HCT116 (cell line): ENCODE measurements at places on chromosomes 2 and 18. TPM values are rescaled to one million over a fixed set of nuclear protein-coding genes. Genes with fewer than 3 reads are reported as not detected.

Gene SOX11
- 0.02 TPM for total RNA-seq

Gene TMEM247
- not detected for total RNA-seq

Gene SERPINB3
- not detected for total RNA-seq

Gene FAM124B
- not detected for total RNA-seq

Gene ATP8B1
- total RNA-seq = 15.9 TPM

Gene TGFBRAP1
- total RNA-seq = 18.3 TPM

Gene TSPYL6
- total RNA-seq = not detected

Gene CCBE1
- total RNA-seq = 0.84 TPM

- H3K27ac ChIP-seq = no peak overlapping the region
- no peak for DNase-seq
- no peak overlapping the region for H3K4me3 ChIP-seq
- no peaks in the 10 kb centered on the region for H3K4me1 ChIP-seq
- H3K27me3 ChIP-seq = no peaks in the 10 kb centered on the region
Measured at GRCh38 chr2:32591669-32592463, 36.0 kb upstream of the TTC27 start.

DNA sequence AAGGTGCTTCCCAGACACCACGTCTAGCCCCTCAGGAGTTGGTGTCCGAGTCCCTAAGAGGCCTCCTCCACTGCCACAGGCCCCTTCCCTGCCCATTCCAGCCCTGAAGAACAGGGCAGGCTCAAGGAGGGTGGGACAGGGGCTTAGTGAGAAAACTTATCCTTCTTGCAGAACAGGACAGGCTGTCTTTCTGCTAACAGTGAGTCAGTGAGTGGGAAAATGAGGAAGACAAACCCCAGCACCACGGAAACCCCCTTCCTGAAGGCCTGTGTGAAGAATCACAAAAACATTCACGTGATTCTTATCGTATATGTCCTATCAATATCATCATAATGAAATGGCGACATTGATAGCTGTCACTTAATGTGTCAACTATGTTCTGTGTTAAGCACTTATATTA is 9.8 kb downstream of the FZD7 start:
- H3K27ac ChIP-seq = no peak overlapping the region
- no peaks in the 10 kb centered on the region for H3K27me3 ChIP-seq
- no peaks in the 10 kb centered on the region for H3K36me3 ChIP-seq
- peaks cover 14% of the 10 kb centered on the region for H3K4me1 ChIP-seq
- no peak overlapping the region for H3K4me3 ChIP-seq

- DNase-seq = no peak
- H3K4me1 ChIP-seq = no peaks in the 10 kb centered on the region
- H3K36me3 ChIP-seq = no peaks in the 10 kb centered on the region
Measured at GRCh38 chr2:178747767-178748166, 59.5 kb downstream of the TTN start.

DNA sequence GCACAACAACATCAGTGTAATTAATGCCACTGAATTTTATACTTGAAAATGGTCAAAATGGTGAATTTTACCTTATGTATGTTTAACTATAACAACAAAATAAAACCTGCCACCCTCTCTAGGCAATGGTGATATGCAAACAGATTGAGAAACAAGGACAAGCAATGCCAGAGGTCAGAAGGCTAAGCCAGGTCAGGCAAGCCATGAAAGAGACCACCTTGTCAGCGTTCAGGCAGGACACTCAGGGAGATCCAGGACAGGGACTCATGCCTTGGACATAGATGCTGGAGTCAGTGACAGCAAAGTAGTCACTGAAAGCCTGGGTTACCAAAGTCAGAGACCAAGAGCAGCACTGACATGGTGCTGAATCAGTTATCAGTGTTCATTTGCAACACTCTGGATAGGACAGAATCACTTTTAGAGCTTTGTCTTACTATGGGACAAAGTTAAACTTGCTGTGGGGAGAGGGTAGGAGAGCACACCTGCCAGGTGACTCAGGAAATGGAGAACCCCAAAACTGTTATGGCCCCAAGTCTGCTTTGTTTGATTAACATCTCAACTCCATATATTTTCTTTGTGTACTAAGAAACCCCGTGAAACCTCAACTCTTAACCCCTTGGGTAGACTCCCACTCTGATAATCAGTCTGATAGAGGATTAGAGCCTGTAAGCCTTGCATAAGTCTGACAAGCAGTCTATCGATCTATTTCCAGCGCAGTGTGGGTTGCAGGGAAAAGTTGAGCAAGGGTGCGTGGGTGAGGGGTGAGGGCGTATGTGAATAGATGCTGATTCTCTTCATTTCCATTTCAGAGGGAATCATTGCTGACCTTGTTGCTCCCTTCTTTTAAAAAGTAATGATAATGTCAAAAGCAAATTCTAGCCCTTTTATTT is 48.7 kb upstream of the ZNF385B start:
- no peaks in the 10 kb centered on the region for H3K4me1 ChIP-seq
- no peak overlapping the region for H3K4me3 ChIP-seq
- DNase-seq = no peak
- H3K27me3 ChIP-seq = no peaks in the 10 kb centered on the region
- no peaks in the 10 kb centered on the region for H3K36me3 ChIP-seq
- H3K27ac ChIP-seq = no peak overlapping the region

DNA sequence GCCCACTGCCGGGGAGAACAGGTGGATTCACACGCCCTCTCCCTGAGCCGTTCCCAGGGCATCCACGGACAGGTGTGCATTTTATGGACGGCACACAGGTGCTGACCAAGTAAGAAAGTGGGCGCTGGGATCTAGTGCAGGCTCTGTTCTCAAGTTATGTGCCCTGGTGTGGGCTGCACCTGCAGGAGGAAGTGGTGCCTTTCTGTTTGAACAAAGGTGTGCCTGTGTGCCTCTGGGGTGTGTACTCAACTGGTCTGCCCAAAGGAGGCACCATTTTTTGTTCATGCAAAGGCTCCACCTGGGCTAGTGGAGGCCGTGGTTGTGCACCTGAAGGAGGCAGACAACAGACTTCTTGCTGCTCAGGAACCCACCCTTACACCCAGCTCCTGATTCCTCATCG is 88.2 kb upstream of the HK2 start:
- no peak overlapping the region for H3K4me3 ChIP-seq
- no peak for DNase-seq
- H3K27me3 ChIP-seq = no peaks in the 10 kb centered on the region
- H3K36me3 ChIP-seq = no peaks in the 10 kb centered on the region
- no peak overlapping the region for H3K27ac ChIP-seq
- peaks cover 13% of the 10 kb centered on the region for H3K4me1 ChIP-seq

- no peaks in the 10 kb centered on the region for H3K27me3 ChIP-seq
- H3K36me3 ChIP-seq = no peaks in the 10 kb centered on the region
- H3K4me1 ChIP-seq = no peaks in the 10 kb centered on the region
- H3K27ac ChIP-seq = no peak overlapping the region
- no peak for DNase-seq
- no peak overlapping the region for H3K4me3 ChIP-seq
Measured at GRCh38 chr2:232501331-232501771, 13.7 kb upstream of the ECEL1 start.

- DNase-seq = no peak
- no peaks in the 10 kb centered on the region for H3K4me1 ChIP-seq
- no peak overlapping the region for H3K27ac ChIP-seq
- H3K27me3 ChIP-seq = no peaks in the 10 kb centered on the region
- no peak overlapping the region for H3K4me3 ChIP-seq
Measured at GRCh38 chr18:65901522-65901921, 150.7 kb downstream of the CDH7 start.

DNA sequence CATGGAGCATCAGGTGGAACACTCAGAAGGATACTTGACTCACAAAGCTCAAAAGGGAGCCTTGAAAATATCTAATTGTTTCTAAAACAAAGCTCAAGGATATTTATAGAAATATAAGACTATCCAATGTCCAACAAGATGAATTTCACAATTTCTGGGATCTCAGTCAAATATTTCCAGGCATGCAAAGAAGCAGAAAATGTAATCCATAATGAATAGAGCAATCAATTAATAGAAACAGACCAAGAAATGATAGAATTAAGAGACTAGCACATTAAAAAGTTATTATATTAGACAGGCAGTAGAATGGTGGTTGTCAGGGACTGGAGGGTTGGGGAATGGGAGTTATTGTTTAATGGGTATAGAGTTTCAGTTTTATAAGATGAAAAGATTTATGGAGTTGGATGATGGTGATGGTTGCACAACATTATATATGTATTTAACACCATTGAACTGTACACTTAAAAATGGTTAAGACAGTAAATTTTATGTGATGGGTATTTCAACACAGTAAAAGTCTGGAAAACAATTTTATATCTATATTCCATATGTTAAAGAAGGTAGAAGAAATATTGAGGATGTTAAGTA is 189.9 kb upstream of the PIEZO2 start:
- 0 out of 2 replicates have a peak, but pooled peaks cover 7% of the 10 kb centered on the region for H3K27me3 ChIP-seq
- no peaks in the 10 kb centered on the region for H3K4me1 ChIP-seq
- no peaks in the 10 kb centered on the region for H3K36me3 ChIP-seq
- no peak overlapping the region for H3K4me3 ChIP-seq
- no peak overlapping the region for H3K27ac ChIP-seq

DNA sequence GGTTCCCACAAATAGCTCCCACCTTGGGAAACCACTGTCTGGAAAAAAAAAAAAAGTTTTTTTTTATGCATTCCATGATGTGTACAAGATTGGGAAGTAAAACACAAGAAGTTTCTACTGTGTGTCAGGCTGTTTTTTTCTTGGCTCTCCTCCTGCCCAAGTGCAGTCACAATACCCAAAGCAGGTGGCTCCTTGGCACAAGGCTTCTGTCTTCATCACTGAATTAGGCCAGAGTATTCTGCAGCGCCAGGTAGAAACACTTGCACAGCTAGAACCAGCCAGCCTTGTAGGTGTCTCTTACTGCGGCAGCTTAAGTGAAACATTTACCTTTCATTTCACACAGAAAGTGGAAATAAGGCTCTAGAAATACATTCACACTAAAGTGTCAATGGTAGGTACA is 23.8 kb upstream of the MAL start:
- no peak overlapping the region for H3K27ac ChIP-seq
- H3K4me1 ChIP-seq = no peaks in the 10 kb centered on the region
- no peak for DNase-seq
- H3K27me3 ChIP-seq = no peaks in the 10 kb centered on the region
- H3K4me3 ChIP-seq = no peak overlapping the region
- no peaks in the 10 kb centered on the region for H3K36me3 ChIP-seq

DNA sequence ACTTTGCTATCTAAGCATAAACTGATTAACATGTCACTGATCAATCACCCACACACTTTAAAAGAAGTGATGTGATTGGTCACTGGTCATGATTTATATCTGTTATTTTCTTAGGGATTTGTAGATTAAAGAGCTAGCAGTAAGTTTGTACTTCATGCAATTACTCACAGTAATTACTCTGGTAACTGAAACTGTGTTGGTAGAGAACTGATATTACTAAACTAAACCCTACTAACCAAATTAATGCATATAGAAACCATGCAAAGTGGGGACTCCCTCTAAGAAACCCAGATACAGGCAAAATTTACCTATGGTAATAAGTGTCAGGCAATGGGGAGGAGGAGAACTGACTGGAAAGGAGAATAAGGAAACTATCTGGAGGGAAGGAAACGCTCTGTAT is 44.8 kb upstream of the C2orf15 start:
- H3K4me1 ChIP-seq = no peaks in the 10 kb centered on the region
- no peak for DNase-seq
- no peak overlapping the region for H3K27ac ChIP-seq
- H3K27me3 ChIP-seq = no peaks in the 10 kb centered on the region
- no peak overlapping the region for H3K4me3 ChIP-seq

GRCh38 chr2:239035361-239035814 is 187.5 kb downstream of the TWIST2 start:
- H3K27me3 ChIP-seq = peaks cover 23% of the 10 kb centered on the region
- peak; percentile 4 for DNase-seq
- no peak overlapping the region for H3K27ac ChIP-seq

- DNase-seq = no peak
- no peaks in the 10 kb centered on the region for H3K4me1 ChIP-seq
- H3K36me3 ChIP-seq = no peaks in the 10 kb centered on the region
- H3K4me3 ChIP-seq = no peak overlapping the region
Measured at GRCh38 chr2:60175290-60175689, 378.2 kb downstream of the BCL11A start.

GRCh38 chr2:149188291-149188690 is 142.1 kb upstream of the LYPD6 start:
- H3K4me1 ChIP-seq = no peaks in the 10 kb centered on the region
- H3K27me3 ChIP-seq = no peaks in the 10 kb centered on the region
- no peak overlapping the region for H3K27ac ChIP-seq
- no peaks in the 10 kb centered on the region for H3K36me3 ChIP-seq
- no peak overlapping the region for H3K4me3 ChIP-seq

- H3K4me3 ChIP-seq = peak overlapping the region; percentile 73
- no peak for DNase-seq
- peak overlapping the region; percentile 2; the same call in 1 of the 2 replicates for H3K27ac ChIP-seq
- no peaks in the 10 kb centered on the region for H3K27me3 ChIP-seq
Measured at GRCh38 chr18:22559414-22560274, 141.9 kb upstream of the CTAGE1 start.

GRCh38 chr2:21361384-21361783 is 237.6 kb downstream of the TDRD15 start:
- no peaks in the 10 kb centered on the region for H3K4me1 ChIP-seq
- DNase-seq = no peak
- no peak overlapping the region for H3K27ac ChIP-seq

- DNase-seq = no peak
- no peaks in the 10 kb centered on the region for H3K4me1 ChIP-seq
- H3K27me3 ChIP-seq = no peaks in the 10 kb centered on the region
- H3K36me3 ChIP-seq = no peaks in the 10 kb centered on the region
- no peak overlapping the region for H3K27ac ChIP-seq
Measured at GRCh38 chr2:113692698-113693428, 63.6 kb downstream of the SLC35F5 start.

DNA sequence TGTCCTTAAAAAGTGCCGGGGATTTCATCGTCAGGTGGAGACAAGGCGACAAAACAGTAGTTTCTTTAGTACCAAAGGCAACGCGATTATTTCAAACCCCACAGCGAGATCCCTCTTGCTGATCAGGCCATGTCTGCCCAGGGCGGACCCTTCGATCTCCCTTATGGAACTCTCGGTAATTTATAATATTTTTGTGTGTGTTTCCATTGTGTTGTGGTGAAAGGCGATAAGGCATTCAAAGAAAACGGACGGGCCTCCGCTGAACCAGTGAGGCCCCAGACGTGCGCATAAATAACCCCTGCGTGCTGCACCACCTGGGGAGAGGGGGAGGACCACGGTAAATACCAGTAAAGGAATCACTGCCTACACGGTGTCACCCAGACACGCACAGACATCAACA is 1.4 kb upstream of the GAD1 start:
- peak overlapping the region; percentile 53 for H3K4me3 ChIP-seq
- H3K4me1 ChIP-seq = peaks cover 3% of the 10 kb centered on the region; the same call in 1 of the 2 replicates

DNA sequence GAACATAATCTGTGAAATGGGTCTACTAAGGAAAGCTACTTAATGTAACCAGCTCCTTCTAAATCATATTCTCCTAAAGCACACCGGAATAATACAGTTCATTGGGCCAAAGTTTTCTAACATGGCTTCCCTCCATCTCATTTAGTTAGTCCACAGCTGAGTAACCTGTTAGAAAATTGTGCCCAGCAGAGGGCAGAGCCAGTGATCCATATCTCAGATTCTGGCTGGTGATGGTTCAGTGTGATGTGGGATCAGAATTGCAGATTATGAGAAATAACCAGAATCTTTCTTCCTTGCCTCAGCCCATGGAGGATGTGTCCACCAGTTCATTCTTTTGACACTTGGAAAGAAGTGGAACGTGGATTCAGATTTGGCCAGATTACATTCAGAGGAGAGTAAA is 9.4 kb upstream of the CTLA4 start:
- no peak overlapping the region for H3K4me3 ChIP-seq
- no peaks in the 10 kb centered on the region for H3K36me3 ChIP-seq
- no peak overlapping the region for H3K27ac ChIP-seq
- DNase-seq = peak; percentile 3
- H3K4me1 ChIP-seq = no peaks in the 10 kb centered on the region
- no peaks in the 10 kb centered on the region for H3K27me3 ChIP-seq

- no peak overlapping the region for H3K4me3 ChIP-seq
- H3K36me3 ChIP-seq = no peaks in the 10 kb centered on the region
- H3K27me3 ChIP-seq = no peaks in the 10 kb centered on the region
- H3K4me1 ChIP-seq = peaks cover 23% of the 10 kb centered on the region
Measured at GRCh38 chr2:38723173-38723572, 28.0 kb downstream of the SRSF7 start.
